ENCODE measurements at places on chromosomes 7 and 10.
A peak's percentile ranks its signal among the peaks of the same experiment; 100 is the strongest.

DNA sequence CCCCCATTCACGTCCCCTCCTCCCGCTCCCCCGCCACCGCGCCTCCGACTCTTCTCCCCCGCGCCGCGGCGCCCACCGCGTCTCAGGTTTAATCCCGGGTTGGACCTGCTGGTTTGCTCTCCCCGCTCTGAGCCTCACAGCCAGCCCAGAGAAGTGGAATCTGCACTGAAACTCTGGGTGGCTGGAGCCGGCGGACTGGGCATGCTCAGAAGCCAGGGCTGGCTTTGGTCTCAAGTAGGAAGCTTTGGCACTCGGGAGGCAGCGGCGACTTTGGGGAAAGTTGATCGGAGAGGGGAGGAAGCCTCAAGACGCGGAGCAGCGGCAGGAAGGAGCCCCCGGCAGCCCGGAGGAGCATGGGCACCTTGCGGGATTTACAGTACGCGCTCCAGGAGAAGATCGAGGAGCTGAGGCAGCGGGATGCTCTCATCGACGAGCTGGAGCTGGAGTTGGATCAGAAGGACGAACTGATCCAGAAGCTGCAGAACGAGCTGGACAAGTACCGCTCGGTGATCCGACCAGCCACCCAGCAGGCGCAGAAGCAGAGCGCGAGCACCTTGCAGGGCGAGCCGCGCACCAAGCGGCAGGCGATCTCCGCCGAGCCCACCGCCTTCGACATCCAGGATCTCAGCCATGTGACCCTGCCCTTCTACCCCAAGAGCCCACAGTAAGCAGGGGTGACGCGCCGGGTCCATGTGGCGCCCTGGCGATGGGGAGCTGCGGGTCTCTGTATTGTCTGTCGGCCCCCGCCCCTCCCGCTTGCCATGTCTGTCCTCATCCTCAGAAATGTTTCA is at the start of gene PRKG1:
Gene PRKG1 (plus strand): TSS at position 250 of the 791 bp plus-strand sequence.
- DNase-seq, result peak; percentile 69

- no peak for DNase-seq
These were observed 219.3 kb downstream of the GATA3 start for GRCh38 chr10:8273749-8274148.

DNA sequence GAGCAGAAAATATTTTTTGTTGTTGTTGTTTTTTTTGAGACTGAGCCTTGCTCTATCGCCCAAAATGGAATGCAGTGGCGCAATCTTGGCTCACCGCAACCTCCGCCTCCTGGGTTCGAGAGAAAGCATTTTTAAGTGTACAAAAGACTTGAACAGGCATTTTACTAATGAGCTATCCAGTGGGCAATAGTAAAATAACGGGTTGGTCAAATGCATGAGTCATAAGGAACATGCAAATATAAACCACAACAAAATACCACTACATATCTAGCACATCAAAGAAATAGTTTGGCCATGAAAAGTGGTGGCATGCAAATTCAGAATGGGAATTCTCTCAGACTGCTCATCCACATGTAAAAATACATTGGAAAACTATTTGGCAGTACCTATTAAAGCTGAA is 71.7 kb upstream of the TMEM106B start:
- DNase-seq, result peak; percentile 62

GRCh38 chr10:69486922-69487730 is 35.9 kb downstream of the TSPAN15 start:
- no peak for DNase-seq

DNA sequence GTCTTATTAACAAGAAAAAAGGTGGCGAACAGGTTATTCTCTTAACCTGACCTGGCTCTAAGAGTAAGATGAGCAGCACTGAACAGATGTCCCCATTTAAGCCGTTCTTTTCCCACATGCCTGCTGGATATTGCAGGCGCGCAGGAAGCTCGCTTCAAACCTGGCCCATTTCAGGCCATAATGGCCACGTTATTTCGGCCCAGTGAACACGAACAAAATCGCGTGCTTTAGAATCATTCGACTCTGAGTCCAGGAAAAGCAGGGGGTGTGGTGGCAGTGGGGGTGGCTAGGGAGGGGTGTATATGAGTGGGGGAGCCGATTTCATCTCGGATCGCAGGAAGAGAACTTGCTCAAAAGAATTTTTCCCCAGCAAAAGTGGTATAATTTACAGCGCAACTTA is 6.6 kb upstream of the SP8 start:
- DNase-seq, result no peak

DNA sequence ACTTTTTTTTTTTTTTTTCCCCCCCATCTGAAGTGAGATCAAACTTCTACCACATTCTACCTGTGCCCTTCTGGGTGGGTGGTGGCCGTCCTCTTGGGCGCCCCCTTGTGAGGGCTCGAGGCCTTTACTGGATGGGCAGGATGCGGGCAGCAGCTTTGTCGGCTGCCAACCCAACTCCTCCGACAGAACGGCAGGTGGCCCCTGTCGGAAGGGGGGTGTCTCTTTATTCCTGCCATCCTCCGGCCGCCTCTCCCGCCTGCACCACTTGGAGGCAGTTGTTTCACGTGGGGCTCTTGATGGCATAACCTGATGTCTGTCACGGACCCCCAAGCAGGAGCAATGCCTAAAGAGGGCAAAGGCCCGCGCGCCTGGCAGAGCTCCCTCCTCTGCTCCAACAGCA is 31.0 kb downstream of the AMZ1 start:
- DNase-seq, result no peak

DNA sequence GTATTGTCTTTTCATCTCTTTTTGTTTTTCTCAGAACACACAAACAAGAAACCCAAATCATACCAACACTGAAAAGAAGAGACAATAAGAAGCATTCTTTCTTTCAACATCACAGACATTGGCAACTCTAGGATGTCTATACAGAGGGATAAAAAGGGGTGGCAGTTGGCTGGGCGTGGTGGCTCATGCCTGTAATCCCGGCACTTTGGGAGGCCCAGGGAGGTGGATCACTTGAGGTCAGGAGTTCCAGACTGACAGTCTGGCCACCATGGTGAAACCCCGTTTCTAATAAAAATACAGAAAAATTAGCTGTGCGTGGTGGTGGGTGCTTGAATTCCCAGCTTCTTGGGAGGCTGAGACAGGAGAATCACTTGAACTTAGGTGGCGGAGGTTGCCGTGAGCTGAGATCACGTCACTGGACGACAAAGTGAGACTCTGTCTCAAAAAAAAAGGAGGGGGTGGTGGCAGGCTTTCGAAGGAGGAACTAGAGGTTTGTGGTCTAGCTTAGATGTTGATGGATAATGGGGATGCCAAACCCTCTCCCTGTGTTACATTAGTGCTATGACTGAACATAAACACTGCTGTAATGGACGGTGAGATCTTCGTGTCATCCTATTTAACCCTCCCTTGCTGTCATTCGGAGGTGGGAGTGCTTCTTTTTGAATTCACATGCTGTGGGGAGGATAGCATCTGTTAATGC is 9.4 kb downstream of the CNNM2 start:
- no peak for DNase-seq

DNA sequence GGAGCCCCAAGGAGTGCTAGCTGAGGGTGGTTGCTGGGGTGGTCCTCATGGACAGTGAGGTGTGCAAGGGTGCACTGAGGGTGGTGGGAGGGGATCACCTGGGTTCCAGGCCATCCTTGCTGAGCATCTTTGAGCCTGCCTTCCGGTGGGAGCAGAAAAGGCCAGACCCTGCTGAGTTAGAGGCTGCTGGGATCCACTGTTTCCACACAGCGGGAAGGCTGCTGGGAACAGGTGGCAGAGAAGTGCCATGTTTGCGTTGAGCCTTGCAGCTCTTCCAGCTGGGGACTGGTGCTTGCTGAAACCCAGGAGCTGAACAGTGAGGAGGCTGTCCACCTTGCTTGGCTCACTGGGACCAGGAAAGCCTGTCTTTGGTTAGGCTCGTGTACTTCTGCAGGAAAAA is 34.9 kb downstream of the PRF1 start:
- no peak for DNase-seq

DNA sequence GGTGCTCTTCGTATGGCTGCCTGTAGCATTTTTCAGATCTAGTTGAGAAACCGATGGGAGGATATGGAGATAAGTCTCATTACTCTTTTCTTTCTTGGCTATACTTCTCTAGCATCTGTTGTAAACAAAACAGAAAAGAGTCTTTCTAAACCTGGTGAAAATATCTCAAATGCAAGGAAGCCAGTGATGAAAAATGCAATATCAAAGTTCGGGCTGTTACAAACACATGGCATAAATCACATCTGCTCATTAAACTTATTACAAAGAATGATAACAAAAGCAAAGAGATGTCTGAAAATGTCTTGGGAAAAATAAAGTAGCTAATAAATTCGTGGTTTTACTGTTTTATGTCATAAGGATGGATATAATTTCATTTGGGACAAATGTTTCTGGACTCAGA is 71.8 kb upstream of the IGFBP3 start:
- no peak for DNase-seq

DNA sequence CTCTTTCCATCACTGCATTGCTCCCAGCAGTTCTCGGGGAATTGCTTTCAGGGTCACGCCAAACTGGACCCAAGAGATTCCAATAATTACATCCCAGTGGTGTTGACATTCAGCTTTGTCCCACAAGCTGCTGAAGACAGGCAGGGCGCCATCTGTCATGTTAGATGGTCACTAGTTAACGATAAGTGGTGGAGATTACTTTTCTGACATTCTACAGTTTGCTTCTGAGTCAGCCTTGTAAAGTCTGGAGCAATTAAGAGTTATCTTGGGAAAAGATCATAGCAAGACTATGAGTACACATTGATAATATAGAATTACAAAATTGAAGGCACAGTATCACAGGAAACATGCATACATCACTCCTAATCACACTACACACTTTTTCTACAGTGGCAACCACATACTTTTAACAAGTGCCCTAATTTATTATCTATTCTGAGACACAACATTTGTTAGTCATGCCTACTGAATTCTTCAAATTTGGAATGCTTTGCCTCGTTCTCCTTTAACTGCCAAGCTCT is 41.9 kb downstream of the SEMA3C start:
- DNase-seq, result peak; percentile 81

- DNase-seq, result no peak
These were observed 11.3 kb downstream of the ALKBH4 start for GRCh38 chr7:102453319-102453718.

DNA sequence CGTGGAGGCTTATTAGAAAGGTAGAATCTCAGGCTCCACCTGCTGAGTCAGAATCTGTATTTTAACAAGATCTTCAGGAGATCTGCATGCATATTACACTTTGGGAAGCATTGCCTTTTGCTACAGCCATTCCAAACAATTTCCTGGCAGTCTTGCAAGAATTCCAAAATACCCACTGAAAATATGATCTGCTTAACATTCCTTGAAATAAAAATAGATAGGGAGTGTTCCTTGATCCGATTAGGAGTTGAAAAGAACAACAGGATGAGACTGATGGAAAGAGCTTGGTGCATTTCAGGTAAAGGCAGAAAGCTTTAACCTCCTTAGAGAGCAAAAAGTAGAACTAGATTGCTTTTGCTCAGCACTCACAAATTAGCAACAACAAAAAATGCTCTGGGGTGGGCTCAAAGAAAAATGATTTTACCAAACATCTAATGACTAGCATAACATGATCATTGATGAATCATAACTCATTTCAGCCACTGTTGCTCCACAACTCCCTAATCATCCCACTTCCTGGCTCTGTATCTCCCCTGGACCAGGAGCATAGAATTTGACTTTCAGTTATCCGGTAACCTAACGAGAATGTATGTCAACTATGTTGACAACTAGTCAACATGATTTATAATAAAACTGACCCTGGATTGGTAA is 115.2 kb downstream of the RNLS start:
- no peak for DNase-seq

- no peak for DNase-seq
These were observed 302.6 kb upstream of the LYZL1 start for GRCh38 chr10:28986117-28986792.

DNA sequence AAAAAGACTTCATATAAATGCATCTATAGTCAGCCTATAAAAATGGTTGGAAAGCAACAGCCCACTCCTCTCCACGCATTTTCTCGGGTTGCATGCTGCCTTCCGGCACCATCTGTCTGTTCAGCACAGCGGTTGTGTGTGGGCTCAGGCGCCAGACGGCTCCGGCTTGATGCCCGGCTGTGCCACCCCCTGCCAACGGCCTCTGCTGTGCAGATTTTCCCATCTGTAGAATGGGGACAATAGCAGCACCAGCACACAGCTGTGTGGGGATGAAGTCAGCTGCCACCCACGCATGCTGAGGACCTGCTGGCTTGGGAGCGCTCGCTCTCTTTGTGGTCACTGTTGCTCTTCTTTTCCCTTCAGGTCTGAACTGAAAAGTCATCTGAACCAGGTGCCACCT is 19.5 kb downstream of the PRKAG2 start:
- DNase-seq, result no peak

- DNase-seq, result no peak
These were observed 605 bp downstream of the SUFU start for GRCh38 chr10:102504179-102504975.

GRCh38 chr7:89042940-89043339 is 247.4 kb upstream of the TEX47 start:
- no peak for DNase-seq

GRCh38 chr10:43225787-43226153 is 41.1 kb downstream of the RASGEF1A start:
- DNase-seq, result no peak

- DNase-seq, result no peak
These were observed 24.7 kb downstream of the ADCYAP1R1 start for GRCh38 chr7:31076641-31077310.

DNA sequence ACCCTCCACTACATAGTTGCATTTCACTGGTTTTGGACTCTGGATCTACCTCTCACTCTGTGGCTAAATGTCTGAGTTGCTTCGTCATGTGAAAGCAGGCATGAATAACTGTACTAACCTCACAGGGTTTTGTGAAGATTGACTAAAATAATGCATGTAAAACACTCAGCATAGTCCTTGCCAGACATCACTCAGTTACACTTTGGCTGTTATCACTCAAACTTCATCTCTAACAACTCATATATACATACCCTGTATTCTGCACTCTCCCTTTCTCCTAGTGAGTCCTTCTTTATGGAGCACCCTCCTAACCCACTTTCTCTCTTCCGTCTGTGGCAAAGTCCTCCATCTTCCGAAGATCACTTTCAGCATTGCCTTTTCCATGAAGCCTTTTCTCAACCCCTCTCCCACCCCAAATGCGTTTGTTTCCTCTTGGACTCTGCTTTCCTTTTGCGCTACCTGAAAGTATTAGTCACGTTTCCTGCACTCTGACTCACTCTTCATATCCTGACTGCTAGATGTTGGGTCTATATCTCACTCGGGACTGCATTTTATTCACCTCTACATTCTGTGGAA is 72.6 kb downstream of the OSBPL3 start:
- DNase-seq, result peak; percentile 42

GRCh38 chr10:67609996-67610793 is 85.8 kb downstream of the CTNNA3 start:
- no peak for DNase-seq

- no peak for DNase-seq
These were observed 966.8 kb downstream of the LRMDA start for GRCh38 chr10:76398043-76398710.

DNA sequence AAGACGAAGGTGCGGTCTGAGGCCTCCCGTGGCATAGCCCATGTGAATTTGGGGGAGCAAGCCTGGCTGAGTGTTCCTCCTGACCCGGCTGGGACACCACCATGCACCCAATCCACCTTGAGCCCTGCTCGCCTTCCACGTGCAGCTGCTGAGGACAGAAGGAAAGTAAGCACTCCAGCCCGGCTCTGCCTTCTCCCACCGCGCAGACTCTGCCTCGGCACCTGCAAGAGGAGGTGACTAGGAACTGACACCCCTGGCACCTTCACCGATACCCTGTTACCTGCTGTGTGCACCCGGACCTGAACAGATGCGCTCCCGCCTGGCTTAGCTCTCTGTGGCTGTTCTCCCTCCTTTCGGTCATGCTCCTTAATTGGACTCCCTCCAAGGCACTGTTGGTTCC is 57.0 kb upstream of the OPN4 start:
- DNase-seq, result no peak

All from LoVo (cell line).